ENCODE measurements at places on chromosomes 4 and X.

- no peak for DNase-seq
Observed at GRCh38 chrX:69066021-69066757, 99.1 kb downstream of the PJA1 start.

- DNase-seq: peak; percentile 2
Observed at GRCh38 chr4:6461301-6462165, 10.9 kb downstream of the PPP2R2C start.

- no peak for DNase-seq
Observed at GRCh38 chr4:156495836-156496235, 475.8 kb downstream of the PDGFC start.

- DNase-seq: no peak
Observed at GRCh38 chr4:4430492-4431195, 43.7 kb downstream of the NSG1 start.

GRCh38 chrX:113522814-113523213, 682.2 kb upstream of the AMOT start:
- no peak for DNase-seq

GRCh38 chrX:65745992-65746391, 78.5 kb downstream of the MSN start:
- no peak for DNase-seq

GRCh38 chr4:46975812-46976553, 17.4 kb downstream of the GABRA4 start:
- DNase-seq: no peak

DNA sequence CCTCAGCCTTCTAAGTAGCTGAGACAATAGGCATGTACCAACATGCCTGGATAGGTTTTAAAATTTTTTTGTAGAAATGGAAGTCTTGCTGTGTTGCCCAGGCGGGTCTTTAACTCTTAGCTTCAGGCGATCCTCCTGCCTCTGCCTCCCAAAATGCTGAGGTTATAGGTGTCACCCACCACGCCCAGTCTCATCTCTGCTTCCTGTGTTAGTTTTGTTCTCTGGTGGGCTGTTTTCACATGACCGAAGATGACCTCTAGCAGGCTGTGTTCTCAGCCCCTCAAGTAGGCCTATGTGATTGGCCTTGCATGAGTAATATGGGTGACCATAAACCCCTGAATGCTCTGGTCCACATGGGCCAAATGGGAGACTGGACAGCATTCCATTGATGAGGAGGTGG, 56.8 kb upstream of the MSANTD1 start:
- DNase-seq: no peak

DNA sequence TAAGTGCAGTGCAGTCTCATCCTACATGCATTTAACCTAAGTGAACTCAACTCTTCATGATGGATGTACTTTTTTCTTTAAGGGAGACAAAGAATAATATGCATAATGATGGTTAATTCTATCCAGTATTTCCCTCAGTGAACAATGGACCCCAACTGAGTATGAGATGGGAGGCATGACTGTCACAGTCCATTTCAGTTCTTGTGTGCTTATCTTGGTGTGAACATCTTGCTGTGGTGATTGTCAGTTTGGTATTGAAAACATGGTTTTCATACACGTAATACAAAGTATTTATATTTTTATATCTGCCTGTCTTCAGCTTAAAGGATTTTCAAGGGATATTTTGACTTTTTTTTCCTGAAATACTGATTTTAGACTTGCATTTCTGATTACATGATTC, 72.0 kb upstream of the NDUFC1 start:
- no peak for DNase-seq

DNA sequence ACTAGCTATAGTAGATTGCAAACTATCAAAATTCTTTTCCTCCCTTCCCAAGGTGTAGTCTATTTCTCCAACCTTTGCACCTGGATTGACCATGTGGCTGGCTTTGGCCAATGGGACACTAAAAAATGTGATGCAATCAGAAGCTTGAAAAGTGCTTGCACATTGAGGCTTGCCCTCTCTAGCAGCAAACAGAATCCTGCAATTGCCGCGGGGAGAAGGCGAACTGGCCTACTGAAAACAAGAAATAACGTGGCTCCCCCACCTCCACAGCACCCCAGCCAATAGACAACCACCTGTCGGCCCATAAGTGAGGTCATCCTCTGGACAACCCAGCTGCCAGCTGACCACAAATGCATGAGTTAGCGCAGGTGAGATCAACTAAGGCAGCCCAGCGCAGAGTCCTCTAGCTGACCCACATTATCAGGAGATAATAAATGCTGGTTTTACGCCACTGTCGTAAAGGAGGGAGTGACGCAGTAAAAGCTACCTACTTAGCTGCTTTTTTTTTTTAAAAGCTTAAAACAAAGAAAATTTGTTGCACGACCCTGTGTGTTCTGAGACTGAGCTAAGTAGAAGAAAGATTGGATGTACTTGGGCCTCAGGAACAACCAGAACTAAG, 95.2 kb downstream of the GK start:
- no peak for DNase-seq

DNA sequence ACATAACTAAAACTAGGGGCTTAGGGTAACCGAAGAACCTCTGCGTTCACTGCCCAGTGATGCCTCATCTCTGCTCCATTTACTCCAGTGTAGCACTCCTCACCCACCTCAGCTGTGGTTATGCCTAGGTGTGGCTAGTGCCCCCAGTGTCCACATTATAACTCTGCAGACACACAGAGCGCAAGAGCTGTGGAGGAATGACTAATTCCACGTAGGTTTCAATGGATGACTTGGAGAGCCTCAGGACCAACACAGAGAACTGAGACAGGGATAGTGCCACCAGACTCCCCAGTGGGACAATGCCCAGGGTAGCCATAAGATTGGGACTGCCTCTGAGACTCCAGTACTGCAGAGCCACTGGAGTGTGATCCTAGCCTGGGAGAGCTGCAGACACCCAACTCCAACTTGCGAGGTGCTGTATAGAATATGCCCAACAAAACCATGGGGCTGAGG, 542.4 kb upstream of the DIPK2B start:
- no peak for DNase-seq

DNA sequence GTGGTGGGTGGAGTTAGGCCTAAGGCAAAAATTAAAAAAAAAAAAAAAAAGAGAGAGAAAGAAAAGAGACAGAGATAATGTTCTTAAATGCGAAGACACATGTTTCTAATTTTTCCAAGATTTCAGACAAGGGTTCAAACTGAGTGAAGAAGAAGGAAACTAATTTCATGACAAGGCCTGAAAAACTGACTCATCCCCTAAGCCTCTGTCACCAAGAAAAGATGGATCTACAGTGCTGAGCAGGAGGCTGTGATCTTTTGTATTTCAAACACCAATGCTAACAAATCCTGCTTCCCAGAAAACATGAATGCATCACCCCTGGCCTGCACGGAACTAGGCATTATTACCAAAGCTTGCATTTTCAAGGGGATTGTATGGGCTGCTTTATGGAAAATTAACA, 75.3 kb downstream of the PPARGC1A start:
- DNase-seq: no peak

DNA sequence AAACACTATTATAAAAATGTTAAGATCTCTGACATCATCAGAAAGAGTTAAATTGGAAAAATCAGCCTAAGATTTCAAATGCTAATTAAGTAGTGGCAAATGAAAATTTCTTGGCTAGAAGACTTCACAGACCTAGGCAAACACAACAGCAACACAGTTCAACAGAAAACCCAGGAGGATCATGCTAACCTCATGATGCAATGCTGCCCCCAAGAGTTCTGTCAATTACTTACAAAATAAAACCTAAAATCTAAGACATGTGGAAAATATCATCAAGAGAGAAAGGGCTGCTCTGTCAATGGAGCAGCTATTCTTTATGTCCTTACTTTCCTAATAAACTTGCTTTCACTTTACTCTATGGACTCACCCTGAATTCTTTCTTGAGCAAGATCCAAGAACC, 21.0 kb downstream of the S100G start:
- peak; percentile 31 for DNase-seq

All from femur (tissue), 1 donor.